Germinal center (tissue), 1 donor: ENCODE measurements at places on chromosomes 4 and X.

DNA sequence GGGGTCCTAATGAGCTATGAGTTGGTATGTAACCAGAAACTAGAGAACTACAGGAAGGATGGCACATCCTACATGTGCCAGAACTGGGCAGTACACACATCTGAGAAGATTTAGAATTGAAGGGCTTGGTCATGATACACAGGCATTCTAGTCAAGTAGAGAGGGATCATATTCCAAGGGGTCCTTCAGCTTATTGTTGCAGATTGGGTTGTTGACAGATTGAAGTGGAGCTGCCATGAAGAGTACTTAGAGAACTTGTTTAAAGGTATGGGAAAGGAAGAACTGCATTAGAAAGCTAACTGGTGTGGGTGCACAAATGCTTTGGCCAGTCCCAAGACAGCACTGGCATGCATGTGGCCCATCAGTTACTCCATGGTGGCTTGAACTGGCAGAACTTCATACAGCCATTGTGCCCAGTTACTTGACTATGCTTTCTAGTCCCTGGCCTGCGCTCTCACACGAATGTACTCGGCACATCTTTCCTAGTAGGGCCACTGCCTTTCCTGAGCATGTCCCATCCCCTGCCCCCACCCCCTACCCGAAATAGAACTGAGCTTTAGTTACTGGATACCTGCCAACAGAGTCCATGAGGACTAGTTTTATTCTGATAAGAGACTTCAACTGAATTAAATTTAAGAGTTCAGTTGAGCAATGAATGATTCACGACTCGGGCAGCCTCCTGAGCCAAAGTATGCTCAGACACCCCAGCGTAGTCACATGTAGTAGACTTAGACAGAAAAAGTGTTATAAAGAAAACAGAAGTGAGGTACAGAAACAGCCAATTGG, 64.0 kb downstream of the CCNG2 start:
- DNase-seq: no peak

- DNase-seq: no peak
Observed at GRCh38 chr4:125390126-125390525, 75.4 kb downstream of the FAT4 start.

- DNase-seq: no peak
Observed at GRCh38 chrX:68938244-68939004, 109.6 kb downstream of the EFNB1 start.

DNA sequence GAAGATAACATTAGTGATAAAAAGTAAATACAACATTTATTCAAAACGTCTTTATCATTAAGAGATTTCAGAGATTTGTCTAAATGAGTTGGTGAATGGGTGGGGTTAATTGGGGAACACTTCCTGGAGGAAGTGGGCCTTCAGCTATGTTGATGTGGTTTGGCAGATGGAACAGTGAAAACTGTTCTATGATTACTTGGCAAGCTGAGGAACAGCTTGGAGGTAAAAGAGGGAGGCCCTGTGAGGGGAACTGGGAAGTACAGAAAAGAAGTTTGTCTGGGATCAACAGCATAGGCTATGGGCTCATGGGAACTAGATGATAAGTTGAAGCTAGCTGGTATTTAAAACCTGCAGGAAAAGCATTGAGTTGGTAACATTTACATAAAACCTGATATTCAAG, 26.0 kb downstream of the OCRL start:
- DNase-seq: no peak

DNA sequence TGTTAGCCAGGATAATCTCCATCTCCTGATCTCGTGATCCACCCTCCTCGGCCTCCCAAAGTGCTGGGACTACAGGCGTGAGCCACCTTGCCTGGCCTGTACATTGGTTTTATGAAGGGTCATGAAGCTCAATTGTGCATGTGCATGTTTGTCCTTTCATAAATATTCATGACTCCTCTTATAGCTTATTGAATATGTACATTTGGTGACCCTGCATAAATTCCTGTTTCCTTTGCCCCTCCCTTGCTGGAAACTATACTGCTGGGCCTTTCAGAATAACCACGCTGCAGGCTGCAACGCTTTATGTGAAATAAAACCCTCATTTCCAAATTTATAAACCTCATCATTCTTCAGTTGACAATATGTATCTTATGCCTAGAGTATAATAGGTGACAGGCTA, 978.0 kb upstream of the LCORL start:
- DNase-seq: no peak

DNA sequence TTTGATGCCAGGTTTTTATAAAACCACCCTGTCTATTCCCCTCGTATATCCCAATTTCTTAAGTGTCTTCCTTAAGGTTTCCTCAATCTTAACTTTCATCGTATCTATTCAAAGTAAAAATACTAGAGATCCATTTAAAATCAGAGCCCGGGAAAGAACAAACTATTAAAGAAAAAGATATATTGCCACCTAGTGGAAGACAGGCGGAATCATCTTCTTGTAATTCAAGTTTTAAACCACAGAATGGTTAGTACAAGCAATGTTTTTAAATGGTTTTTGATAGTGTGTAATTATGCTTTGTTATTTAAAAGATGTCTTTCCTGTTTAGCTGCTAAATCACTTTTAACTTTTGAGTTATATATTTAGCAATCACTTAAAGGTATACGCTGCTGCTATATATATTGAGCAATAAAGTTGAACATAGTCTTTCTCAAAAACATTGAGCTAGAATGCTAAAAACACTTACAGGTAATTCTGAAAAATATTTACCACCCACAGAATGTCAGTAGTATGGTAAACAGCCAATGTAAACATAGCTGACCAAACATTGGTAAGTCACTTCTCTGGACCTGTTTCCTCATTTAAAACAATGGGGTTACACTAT, 18.2 kb downstream of the PRDM8 start:
- no peak for DNase-seq

- no peak for DNase-seq
Observed at GRCh38 chr4:183182873-183183725, 84.0 kb downstream of the WWC2 start.

DNA sequence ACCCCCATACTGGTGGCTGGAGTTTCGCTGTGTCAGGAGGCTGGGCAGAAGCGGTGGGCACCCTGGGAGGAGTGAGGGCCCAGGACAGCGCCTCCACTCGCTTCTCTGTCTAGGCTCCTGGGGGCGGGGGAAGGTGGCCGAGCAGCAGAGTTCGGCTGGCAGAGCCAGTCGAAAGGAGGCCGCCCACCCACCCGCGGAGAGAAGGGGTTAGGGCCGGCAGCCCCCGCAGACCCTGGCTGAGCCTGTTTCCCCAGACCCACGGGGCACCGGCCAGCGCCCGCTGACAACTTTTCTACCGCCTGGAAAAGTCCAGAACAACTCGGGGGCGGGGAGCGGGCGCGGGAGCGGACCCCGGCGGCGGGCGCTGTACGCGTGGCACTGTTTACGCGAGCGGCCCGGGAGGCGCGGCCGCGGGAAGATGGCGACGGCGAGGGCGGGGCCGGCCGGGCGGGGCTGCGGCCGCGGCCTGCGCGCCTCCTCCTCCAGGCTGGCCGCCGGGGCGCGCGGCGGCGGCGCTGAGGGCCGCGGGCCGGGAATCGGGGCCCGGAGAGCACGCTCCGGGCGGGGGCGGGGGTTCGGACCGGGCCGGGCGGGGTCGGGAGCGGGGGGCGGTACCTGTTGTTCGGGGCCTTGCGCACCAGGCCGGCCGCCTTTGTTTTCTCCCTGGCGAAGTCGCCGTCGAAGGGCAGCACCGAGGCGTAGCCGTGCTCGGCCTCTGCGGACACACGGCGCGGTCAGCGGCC, 628 bp downstream of the MXD4 start:
- DNase-seq: peak; percentile 57

DNA sequence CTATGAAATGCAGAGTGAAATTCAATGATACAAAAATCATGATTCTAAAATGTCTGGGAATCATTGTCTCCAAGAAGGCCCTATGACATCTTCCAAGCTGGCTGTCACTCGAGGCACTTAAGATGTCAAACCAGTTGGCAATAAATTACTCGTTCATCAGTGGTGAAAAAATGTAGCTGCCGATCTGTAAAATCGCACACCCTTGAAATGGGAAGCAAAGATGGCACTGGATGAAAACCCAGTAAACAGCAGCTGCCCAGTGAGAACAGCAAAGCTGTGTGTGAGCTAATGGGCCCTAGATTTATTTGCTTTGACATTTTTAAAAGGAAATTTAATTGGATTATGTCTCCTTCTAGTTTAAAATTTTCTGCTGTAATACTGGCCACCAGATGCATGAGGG, 181.9 kb upstream of the NDP start:
- no peak for DNase-seq

DNA sequence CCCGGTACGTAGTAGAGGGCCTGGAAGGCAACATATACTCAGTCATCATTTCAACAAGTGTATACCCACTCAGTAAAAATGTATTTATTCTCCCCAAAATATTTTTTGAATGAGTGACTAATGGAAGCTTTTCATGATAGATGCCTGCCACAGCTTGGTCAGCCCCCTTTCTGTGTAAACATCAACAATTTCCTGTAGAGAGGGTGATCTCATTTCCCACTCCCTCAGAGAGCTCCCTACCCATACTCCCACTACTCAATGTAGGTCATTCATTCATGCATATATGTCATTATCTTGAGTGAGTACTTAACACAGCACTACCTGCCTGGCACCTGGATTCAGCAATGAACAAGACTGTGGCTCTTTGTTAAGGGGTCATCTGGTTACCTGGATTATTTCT, 81.9 kb downstream of the STK32B start:
- no peak for DNase-seq

- no peak for DNase-seq
Observed at GRCh38 chr4:81465406-81466340, 6.0 kb downstream of the RASGEF1B start.

DNA sequence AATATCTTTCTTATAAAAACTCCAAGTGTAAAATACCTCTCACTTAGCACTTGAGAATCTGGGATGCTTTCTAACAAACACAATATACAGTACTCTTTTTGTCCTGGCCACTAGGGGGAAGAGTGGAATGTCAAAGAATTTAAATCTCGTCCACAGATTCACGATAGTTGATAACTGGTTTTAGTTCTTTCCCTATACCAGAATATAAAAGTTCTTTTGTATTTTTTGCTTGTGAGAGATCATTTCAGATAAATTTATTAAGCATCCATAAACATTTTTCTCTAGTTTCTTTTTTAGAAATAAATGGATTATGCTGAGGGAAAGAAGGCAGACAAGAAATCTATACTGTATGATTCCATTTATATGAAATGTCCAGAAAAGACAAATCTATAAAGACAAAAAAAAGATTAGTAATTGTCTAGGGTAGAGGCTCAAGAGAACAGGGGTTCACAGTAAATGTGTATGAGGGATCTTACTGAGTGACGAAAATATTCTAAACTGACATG, 50.4 kb downstream of the MGARP start:
- peak; percentile 33 for DNase-seq

GRCh38 chr4:184528051-184528450, 53.7 kb upstream of the IRF2 start:
- no peak for DNase-seq

- no peak for DNase-seq
Observed at GRCh38 chr4:152112887-152113286, 352.1 kb upstream of the GATB start.

- no peak for DNase-seq
Observed at GRCh38 chr4:16636912-16637630, 261.4 kb downstream of the LDB2 start.

DNA sequence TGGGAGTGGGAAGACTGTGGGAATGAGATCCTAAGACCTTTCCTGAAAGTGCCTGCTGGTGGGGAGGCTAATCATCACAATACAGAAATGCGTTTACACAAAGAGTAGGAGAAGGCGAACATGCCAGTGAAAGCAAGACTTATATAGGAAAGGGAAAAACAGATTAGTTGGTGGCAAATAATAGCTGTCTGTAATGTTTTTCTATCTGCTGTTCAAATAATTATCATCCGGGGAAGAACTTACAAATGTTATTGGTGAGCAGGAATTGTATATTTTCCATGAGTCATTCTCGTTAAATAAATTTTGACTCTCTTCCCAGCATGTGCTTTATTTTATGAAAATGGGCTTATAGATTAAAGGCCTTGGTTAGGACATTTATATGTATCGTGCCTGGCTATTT, 196.5 kb downstream of the ARHGAP10 start:
- no peak for DNase-seq

- DNase-seq: no peak
Observed at GRCh38 chr4:617644-618641, 7.4 kb upstream of the PDE6B start.

DNA sequence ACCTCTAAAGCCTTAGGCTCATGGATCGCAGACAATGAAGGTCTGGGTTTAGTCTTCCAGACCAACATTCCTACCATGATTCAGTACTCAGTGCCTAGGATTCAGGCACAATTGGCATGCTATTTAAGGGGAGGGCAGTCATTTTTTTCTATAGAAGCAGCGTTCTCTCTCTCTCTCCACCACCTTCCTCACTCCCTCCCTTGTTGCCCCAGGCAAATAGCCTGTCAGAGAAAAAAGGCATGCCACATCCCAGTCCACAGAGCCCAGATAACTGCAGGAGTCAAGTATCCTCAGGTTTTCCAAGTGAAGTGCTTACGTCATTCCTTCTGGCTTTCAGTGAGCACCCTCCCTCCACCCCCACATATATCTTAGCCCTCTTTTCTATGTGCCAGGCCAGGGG, 533.0 kb downstream of the BCOR start:
- no peak for DNase-seq

GRCh38 chr4:123359449-123360315, 36.9 kb upstream of the SPRY1 start:
- no peak for DNase-seq

DNA sequence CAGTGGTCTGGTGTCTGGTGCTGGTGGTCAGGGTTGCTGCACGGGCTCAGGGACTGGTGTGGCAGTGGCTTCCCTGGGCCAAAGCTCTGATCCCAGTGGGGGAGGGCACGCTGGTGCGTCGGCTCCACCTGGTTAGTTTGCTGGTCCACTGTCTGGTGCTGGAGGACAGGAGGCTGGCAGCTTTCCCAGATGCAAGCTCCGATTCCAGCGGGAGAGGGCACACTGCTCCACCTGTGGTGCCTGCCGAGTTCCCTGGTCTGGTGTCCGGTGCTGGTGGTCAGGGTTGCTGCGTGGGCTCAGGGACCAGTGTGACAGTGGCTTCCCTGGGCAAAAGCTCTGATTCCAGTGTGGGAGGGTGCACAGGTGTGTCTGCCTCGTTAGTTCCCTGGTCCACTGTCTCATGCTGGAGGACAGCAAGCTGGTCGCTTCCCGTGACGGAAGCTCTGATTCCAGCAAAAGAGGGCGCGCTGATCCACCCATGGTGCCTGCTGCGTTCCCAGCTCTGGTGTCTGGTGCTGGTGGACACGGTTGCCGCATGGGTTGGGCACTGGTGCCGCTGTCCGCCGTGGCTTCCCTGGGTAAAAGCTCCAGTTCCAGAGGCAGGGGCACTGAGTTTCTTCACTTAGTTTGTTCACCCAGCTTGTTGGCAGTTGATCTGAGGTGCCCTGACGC, 5.8 kb downstream of the VMA21 start:
- no peak for DNase-seq

DNA sequence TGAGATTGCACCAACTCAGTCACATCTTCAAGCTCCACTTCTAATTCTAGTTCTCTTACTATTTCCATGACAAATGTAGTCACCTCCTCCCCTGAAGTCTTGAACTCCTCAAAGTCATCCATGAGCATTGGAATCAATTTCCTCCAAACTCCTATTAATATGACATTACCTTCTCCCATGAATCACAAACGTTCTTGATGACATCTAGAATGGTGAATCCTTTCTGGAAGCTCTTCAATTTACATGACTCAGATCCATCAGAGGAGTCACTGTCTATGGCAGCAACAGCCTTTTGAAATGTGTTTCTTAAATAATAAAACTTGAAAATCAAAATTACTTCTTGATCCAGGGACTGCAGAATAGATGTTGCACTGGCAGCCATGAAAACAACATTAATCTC, 34.5 kb downstream of the GALNTL6 start:
- no peak for DNase-seq
